ENCODE measurements at places on chromosomes 5 and 9. TPM values are rescaled to one million over a fixed set of nuclear protein-coding genes. Genes with fewer than 3 reads are reported as not detected.

Gene FOXI1
- total RNA-seq = not detected

Gene SCGB3A2
- total RNA-seq = not detected

Gene PCDHGC4
- total RNA-seq = not detected

Gene NKD2
- total RNA-seq = 1.4 TPM

Gene SLC46A2
- not detected for total RNA-seq

Gene STPG3
- total RNA-seq = not detected

Gene SLCO6A1
- not detected for total RNA-seq

Gene LCN15
- total RNA-seq = not detected

Gene FOXD4L3
- total RNA-seq = 0.20 TPM

Gene TAF11L9
- not detected for total RNA-seq

Gene AK3
- total RNA-seq = 34.4 TPM

Gene MAST4
- total RNA-seq = 23.5 TPM

Gene SETD9
- 4.0 TPM for total RNA-seq

Gene CSF1R
- total RNA-seq = 0.15 TPM

Gene EGFLAM
- not detected for total RNA-seq

Measured in activated CD4-positive, alpha-beta T cell treated with anti-CD3 and anti-CD28 coated beads, Interleukin-2, amount 10 ng/mL, durations not matched to agents 7 days and 5 days (primary cell).